ENCODE measurements at places on chromosomes 6 and 20. TPM values are rescaled to one million over a fixed set of nuclear protein-coding genes. Genes with fewer than 3 reads are reported as not detected.

GPR63 gene
- total RNA-seq, result 0.11 TPM

PPP1R3G gene
- 0.39 TPM for total RNA-seq

SLC16A10 gene
- total RNA-seq, result not detected

SSTR4 gene
- total RNA-seq, result not detected

GPLD1 gene
- not detected for total RNA-seq

ULBP1 gene
- total RNA-seq, result 0.11 TPM

DLL1 gene
- 1.8 TPM for total RNA-seq

PKIB gene
- 0.13 TPM for total RNA-seq

TP53TG5 gene
- total RNA-seq, result not detected

SIRPD gene
- not detected for total RNA-seq

ID4 gene
- total RNA-seq, result 0.04 TPM

Data from pulmonary artery endothelial cell (primary cell).